AG04449 (cell line): ENCODE measurements at places on chromosomes 6 and 20.

DNA sequence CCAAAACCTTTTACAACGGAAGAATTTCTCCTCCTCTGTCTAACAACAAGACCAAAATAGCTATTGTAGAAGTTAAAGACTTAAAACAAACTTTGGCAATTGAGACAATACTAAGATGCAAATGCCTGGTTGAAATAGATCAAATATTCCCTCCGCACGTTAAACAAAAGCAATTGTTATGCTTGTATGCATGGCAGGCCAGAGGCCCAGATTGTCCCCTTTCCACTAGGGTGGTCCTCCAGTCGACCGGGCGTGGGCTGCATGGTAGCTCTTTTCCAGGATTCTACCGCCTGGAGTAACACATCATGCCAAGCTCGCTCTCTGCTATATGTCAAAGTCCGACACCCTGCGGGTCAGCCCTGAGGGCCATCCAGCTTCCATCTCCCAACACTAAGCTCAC lies 234.7 kb downstream of the RNGTT start:
- no peak for DNase-seq

GRCh38 chr6:38349795-38350194 lies 289.9 kb downstream of the BTBD9 start:
- DNase-seq = peak; percentile 92

DNA sequence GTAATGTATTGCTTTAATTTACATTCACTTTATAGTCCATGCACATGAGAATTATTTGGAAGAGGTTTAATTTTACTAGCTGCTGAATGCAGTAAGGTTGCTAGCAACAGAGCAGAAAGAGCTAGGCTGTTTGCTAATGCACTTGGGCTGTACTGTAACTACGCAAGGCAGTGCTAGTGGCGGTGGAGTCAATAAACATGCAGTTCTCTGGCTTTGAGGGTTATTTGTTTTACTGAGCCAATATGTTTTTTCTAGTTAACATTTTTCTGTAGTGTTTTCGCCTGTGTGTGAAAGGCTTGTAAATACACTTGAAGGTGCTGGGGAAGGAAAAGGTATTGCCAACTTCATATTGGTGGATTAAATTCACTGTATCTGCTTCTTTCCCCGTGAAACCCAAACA lies 112.8 kb downstream of the BTBD3 start:
- no peak for DNase-seq

DNA sequence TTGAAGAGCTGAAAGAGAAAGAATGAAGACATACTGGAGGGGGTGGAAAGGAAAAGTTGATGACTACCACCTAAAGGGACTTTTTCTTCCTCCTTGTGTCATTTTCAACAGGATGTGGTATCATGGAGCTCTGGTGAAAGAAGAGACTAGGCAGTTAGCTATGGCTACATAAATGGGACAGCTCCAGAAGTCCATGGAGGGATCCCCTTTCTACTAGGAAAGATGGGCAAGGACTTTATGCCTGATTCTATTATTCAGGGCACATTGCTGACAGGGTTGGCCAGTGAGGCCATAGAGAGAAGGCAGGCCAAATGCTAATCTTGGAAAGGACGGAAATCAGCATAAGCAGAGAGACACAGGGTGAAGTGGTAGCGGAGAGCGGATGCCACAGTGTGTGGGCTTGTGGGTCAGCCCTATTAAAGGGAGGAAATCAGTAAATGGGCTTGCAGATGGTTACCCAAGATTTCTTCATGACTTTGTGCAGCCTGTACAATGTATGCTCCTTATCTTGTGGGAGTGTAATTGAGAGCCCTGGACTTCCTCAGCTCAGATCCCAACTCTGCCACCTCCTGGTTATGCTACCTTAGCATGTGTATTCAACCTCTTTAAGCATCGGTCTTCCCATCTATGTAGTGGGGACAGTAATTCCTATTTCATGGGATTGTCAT lies 77.4 kb upstream of the TMEM170B start:
- DNase-seq = no peak

DNA sequence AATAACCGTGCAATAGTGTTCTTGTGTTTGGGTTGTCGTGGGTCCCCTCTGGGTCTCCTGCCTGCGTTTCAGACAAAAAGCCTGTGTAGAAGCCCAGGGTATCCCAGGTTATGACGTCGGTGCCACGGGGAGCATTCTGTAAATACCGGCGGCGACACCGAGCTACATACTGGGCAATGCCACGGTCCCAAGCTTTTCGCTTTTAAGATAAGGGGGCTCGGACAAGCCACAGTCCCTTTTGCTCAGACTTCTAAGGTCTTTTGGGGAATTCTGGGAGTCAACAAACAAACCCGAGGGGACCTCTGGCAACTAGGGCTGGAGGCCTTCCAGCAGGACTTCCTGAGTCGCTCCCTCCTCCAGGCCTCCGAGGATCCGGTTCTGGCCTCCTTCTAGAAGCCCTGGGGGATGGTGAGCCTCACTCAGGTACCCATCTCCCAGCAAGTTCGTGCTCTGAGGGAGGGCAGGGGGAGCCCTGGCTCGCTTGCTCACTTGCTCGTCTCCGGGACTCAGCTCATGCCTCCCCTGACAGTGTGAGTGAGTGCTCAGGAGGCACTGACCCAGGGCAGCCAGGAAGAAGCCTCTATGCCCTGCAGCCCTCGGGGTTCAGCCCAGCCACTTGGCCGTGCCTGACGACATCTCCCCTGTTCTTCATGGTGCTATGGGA lies 62.4 kb upstream of the MRPS10 start:
- DNase-seq = no peak

DNA sequence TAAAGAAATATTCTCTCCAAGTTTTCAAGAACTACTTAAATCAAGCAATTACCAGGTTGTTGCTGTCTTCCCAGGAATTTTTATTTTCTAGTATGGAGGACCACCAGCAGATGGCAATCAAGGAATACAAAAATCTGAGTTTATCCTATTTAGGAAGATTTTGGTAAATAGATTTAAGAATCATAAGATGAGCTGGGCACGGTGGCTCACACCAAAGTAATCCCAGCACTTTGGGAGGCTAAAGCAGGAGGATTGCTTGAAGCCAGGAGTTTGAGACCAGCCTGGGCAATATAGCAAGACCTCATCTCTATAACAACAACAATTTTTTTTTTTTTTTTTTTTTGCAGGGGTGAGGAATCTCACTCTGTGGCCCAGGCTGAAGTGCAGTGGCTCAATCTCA lies 19.3 kb upstream of the SEC63 start:
- no peak for DNase-seq

DNA sequence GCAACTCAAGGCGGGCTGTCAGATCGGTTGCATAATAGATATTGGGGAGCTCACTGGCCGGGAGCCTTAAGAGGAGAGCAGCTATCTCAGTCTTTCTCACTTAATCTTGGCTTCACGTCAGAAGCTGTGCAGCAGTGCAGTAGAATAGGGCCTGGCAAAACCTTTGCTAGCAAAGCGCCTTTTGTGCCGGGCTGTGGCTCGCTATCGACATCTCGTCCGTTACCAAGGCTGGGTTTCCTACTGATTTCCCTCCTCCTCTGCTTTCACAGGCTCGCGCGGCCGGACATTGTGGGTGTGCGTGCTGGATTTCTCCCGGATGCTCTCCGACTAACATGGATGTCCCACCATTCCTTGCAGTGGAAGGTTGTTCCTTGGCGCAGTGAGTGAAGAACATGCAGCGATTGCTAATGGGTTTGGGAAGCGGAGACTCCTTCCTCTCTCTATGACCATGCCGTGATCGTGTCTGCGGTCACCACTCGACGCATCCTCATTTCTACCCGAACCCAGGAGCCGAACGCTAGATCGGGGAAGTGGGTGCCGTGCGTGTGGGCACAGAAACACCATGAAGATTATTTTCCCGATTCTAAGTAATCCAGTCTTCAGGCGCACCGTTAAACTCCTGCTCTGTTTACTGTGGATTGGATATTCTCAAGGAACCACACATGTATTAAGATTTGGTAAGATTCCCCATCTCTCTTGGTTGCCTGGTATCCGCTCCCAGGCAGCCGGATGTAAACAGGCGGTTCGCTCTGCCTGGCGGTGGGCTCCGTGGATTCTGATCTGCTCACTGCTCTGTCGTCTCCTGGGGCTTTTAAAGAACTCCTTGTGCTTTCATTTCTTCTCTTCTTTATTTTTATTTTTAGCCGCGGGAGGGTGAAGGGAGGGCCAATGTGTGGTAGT lies 5.5 kb downstream of the GRIK2 start:
- DNase-seq = no peak

DNA sequence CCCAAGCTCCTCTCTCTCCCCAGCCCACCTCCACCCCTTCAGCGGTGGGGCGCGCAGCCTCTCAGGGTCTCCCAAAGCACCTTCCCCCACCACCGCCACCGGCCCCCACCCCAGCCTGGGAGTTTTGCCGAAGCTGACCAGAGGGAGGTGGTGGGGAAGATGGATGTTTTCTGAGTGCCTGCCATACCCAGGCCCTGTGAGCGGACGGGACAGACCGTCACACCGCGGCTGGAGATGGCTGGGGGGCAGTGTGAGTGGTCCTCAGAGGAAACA lies 5.7 kb downstream of the C20orf204 start:
- no peak for DNase-seq

DNA sequence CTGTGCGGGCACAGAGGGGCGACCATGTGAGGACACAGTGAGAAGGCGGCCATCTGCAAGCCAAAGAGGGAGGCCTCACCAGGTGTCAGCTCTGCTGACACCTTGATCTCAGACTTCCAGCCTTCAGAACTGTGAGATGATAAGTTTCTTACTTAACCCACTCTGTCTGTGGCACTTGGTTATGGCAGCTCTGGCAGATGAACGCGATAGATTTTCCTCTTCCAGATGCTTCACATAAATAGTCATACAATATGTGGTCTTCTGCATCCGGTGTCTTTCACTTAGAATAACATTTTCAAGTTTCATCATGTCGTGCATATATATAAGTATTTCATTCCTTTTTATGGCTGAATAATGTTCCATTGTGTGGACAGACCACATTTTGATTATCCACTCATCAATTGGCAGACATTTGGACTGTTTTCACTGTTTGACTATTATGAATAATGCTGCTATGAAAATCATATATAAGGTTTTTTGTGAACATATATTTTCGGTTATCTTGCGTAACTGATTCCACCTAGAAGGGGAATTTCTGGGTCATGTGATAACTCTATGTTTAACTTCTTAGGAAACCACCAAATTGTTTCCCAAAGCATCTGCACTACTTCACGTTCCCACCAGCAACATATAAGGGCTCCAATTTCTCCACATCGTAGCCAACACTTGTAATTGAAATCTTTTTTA lies 30.2 kb downstream of the PRR18 start:
- DNase-seq = no peak
